ENCODE measurements at places on chromosomes 7 and 10.

- DNase-seq = no peak
Observed at GRCh38 chr7:10703981-10704380, 269.7 kb upstream of the PHF14 start.

DNA sequence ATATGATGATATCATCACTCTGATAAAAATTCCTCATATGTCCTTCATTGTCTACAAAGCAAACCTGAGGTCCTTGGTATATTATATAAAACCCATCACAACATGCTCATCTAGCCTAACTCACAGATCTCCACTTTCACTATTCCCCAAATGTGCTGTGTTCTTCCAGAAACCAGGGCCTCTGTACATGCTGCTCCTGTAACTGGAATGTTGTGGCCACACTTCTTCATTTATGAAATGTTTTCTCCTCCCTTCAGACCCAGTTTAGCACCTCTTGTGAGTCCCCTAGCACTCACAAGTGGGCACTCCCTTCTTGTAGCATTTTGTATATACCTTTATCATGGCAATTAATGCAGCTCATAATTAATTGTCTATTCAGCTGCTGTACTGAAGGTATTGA is 61.9 kb downstream of the AASS start:
- no peak for DNase-seq

GRCh38 chr10:93812659-93813338 is 55.1 kb downstream of the LGI1 start:
- DNase-seq = no peak

DNA sequence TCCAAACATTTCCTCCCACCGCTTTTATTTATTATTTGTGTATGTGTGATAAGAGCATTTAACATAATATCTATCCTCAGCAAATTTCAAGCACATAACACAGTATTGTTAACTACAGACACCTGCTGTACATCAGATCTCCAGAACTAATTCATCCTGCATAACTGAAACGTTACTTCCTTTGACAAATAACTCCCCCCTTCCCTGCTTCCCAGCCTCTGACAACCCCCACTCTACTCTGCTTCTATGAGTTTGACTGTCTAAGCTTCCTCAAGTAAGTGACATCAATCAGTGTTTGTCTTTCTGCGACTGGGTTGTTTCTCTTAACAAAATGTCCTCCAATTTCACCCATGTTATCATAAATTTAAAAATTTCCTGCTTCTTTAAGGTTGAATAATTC is 22.1 kb downstream of the C10orf71 start:
- no peak for DNase-seq

GRCh38 chr7:44293561-44294324 is 31.7 kb downstream of the CAMK2B start:
- peak; percentile 6 for DNase-seq

GRCh38 chr10:110746254-110746826 is 102.2 kb downstream of the RBM20 start:
- peak; percentile 60 for DNase-seq

DNA sequence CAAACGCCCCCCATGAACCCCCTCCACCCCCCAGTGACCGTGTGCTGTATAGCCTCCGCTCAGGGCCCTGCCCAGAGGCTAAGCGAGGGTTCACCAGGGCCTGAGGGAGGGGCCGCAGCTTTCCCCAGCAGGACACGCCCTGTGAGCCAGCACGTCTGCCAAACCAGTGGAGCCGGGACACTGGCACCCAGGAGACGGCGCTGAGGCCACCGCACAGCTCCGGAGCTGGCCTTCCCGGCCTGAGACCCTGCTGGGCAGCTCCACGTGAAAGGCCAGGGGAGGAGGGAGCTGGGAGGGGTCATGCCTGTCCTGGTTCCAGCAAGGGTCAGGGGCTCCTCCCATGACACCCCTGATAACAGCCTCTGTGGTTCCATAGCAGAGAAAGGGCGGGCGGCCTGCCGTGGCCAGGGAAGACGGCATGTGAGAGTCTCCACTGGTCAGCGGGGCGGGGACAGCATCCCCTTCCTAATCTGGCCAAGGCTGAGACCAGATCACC is 278.3 kb downstream of the ELFN1 start:
- no peak for DNase-seq

DNA sequence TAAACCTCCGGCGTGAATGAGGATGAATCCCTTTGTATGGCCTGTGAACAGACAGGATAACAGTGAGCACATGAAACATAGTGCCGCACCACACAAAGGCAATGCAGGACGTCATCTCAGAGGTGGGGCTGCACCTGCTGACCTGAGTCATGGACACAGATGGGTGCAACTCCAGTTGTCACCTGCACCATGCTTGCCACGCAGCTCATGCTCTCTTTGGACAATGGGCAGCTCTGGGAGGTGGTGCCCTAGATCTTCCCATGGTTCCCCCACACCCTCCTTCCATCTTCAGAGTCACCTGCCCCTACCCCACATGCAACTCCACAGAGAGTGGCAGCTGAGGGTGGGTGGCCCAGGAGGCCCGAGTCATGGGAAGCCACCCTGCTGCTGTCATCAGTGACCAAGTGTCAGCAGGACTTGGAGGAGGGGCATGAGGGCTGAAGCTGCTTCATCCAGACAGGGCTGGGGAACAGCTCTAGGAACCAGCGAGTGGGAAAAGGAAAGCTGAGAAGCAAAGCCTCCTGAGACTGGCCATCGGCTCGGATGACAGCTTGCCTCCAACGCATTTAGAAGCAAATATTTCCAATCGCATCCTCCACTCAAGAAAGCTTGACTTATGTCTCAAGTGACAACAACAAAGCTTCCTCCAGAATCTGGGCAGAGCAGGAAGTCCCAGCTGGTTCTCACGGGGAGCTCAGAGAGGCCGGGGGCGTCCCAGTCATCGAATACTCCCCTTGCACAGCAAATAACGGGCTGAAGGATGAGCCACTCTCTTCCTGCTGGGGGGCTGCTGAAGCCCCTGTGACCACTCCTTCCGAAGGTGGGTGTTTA is 27.1 kb downstream of the VIPR2 start:
- no peak for DNase-seq

GRCh38 chr10:122112625-122113160 is 123.7 kb downstream of the TACC2 start:
- peak; percentile 84 for DNase-seq

DNA sequence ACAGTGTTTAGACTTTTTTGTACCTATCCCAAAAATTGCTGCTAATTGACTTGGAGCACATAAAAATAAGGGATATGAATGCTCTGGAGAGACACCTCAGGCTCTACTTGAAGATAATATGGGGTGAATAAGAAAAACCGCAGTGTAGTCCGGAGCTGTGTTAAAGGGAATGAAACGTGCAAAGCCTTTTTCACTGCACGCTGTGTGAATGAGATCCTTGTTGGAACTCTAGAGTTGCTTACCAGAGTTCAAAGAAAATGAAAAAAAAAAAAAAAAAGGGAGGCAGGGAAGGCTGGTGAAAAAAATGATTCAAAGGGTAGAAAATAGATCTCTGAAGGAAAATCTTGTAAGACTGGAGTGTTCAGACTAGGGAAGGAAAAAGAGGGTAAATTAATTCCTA is 226.6 kb downstream of the LRMDA start:
- DNase-seq = no peak

DNA sequence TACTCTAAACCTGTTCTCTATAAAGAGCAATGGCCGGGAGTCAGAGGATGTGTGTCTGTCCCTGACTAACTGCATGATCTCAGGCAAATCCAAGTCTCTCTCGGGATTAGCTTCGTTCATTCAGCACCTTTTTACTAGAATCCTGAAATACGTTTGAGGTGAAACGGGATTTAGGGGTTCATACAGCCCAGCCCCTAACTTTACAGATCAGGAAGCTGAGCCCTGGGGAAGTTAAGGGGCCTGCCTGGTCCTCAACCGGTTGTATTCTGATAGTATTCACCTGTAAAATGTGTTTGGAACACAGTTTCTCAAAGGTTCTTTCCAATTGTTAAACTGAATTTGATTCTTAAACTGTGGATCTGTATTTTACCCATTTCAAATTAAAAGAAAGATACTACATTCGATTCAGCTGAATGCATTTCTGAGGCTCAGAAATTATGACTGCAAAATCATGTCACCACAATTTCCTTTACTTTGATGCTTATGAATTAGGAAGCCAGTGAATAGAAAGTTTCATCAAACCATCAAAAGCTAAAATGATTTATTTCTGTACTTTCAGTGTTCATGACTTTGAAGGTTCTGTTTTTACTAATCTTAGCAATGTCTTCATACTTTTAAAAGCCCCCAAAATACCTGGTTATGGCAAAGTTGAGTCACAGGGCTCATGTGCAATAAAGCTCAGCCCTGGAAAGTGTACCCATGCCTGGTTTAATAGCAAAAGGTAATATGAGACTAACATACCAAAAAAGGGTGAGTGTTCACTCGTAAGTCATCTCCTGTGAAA is 28.9 kb upstream of the EZH2 start:
- DNase-seq = no peak

GRCh38 chr10:119478111-119478802 is 64.3 kb downstream of the RGS10 start:
- DNase-seq = no peak

- no peak for DNase-seq
Observed at GRCh38 chr10:131911451-131911850, 10.6 kb downstream of the PPP2R2D start.

DNA sequence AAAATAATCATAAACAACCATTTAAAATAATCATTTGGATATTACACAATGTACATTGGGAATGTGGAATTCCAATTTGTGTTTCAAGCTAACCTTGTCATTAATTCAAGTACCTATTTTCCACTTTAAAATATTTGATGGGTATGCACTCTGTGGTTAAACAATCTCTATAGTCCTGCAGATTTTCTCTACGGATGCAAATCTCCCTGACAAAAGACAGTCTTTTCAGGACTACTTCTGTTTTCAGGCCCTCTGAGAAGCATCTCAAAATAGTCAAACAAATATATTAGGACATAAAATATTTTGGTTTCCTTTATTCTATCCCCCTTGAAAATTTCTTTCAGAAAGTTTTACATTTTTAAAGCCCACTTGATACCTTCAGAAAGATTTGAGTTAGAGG is 735.6 kb upstream of the MBL2 start:
- no peak for DNase-seq

DNA sequence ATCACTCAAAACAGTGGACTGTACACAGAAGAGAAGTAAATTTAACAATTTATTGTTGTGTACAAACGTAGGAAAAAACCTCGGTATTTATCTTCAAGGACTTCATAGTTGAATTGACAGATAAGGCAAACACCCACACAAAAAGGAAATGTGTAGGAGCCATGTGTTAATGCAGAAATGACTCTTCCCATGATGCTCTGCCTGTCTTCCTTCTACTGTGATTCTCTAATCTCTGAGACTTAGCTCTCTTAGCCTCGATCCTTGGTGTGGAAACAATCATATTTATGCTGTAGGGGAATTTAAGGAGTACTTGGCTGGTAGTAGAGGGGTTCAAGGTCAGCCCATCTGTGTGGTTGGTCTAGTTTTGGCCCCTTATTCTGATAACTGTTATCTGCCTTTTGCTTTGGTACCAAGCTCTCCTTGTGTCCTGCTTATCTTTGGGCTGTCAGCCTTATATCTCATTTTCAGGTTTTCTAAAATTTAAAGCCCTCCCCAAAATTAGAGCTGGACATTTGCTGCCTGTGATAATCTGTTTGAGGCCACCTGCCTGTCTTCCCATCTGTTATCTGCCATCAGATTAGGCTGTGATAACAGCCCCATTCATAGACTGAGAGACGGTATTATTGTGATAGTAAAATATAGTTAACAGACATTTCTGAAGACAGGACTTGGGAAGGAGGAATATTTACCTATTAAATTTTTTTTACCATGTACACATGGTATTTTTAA is 81.7 kb downstream of the GPR85 start:
- no peak for DNase-seq

GRCh38 chr7:94875201-94875600 is 32.2 kb upstream of the PPP1R9A start:
- DNase-seq = no peak

DNA sequence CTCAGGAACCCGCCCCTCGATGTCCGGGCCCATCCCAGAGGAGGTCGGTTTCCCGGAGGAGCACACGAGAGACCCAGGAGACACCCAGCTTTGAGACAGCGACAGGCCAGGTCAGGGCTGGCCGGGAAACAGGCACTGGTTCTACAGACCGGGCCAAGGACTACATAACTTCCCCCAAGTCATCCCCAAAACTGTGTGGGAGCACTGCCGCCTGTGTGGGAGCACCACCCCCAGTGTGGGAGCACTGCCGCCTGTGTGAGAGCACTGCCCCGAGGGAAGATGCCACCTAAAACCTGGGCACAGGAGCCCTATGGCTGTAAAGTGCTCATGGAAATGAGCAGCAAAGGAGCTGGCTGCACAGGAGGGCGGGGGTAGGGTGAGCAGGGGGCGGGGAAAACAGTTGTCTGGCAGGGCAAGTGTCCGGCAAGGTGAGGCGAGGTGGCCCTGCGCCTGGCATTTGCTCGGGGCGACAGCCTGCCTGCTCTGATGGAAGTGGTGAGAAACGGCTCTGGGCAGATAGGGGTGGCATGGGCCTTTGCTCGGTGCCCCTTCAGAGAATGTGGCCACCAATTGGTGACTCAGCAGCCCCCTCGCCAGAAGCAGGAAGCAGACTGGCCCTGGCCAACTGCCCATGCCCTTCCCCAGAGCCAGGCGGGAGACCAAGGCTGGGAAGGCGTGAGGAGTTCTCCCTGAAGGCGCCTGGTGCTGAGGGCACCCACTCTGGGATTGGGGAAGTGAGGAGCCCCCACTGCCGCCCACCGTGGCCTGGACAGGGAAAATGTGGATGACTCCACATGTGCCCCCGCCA is 26.2 kb downstream of the PAPOLB start:
- no peak for DNase-seq

DNA sequence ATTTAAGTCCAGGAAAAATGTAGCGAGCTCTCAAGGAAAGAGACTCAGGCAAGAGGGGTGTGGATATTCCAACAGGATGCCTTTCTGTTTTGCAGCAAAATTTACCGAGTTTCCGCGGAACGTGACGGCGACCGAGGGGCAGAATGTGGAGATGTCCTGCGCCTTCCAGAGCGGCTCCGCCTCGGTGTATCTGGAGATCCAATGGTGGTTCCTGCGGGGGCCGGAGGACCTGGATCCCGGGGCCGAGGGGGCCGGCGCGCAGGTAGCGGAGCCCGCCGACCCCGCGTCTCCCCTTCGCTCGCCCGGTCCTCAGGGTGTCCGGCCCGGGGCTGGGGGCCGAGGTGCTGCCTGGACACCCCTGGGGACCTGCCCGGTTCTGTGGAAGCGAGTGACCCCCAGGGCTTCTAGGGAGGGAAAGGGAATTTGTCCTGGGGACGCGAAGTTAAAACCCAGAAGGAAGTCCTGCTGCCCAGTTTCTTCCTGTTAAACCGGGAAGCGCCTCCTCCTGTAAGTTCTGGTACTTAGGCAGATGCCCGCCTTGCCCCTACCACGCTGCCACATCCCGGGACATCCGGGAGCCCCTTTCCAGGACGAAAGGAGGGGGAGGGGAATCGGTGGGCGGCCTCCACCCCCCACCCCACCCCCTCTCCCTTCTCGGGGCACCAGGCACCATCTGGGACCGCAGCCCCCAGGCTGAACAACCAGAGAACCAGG is 2.5 kb downstream of the VSTM2A start:
- DNase-seq = no peak

GRCh38 chr10:45673074-45673648 is 589 bp upstream of the ZFAND4 start:
- no peak for DNase-seq

- DNase-seq = no peak
Observed at GRCh38 chr7:110645060-110645459, 445.9 kb upstream of the LRRN3 start.

- no peak for DNase-seq
Observed at GRCh38 chr7:148095066-148095465, 495.5 kb upstream of the C7orf33 start.

Measured in mucosa of gallbladder (tissue), 1 donor.